ENCODE measurements at places on chromosomes 11 and 22.
A peak's percentile ranks its signal among the peaks of the same experiment; 100 is the strongest.

GRCh38 chr22:44883011-44883421 is 126.8 kb downstream of the PHF21B start:
- no peak for DNase-seq

GRCh38 chr11:70247710-70248072 is 22.8 kb upstream of the PPFIA1 start:
- no peak for DNase-seq

DNA sequence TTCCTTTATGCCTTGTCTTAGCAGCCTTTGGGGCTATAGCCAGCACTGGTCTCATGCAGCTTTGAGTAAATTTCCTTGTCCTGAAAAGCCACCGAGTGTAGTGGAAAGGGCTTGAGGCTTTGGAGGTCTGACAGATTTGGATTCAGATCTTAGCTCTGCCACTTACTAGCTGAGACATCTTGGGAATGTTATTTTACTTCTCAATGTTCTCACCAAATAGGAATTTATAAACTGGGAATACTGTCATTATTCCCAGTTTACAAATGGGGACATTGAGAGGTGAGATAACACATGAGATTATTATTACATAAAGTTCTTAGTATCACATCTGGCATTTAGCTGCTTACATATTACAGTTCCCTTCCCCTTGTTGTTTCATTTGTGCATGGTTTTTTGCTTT is 95.5 kb downstream of the COMMD9 start:
- no peak for DNase-seq

- DNase-seq, result no peak
Observed at GRCh38 chr11:71284525-71285092, 32.2 kb upstream of the SHANK2 start.

DNA sequence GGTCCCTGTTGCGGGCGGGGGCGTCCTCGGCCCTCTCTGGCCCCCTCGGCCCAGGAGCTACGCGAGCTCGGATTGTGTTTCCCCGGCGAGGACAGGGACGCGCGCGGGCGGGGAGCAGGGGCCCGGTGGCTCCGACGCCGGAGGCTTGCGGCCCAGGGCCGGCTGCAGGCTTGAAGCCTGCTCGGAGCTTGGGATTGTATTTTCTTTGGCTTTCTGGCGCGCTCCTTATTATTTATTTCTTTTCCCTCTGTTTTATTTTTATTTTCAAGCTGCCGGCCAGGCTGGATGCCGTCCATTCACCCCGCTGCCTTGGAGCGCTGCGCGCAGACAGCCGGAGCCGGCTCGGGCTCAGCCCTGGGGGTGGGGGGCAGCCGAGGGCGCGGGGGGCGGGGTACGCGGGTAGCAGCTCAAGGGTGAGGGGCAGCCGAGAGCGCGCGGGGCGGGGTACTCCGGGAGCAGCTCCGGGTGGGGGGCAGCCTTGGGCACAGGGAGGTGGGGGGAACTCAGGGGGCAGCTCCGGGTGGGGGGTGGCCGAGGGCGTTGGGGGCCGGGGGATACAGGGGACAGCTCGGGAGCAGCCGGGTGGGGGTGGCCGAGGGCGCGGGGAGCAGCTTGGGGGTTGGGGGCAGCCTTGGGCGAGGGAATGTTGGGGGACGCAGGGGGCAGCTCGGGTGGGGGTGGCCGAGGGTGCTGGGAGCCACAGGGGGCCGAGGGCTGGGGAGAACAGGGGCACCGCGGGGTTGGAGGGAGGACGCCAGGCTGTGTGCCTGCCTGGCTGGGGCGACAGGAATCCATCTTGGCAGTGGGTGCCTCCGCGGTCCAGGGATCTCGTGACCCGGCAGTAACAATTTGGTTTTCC is 42.7 kb downstream of the KCNJ1 start:
- no peak for DNase-seq

GRCh38 chr11:104402812-104403521 is 239.0 kb upstream of the PDGFD start:
- no peak for DNase-seq

- peak; percentile 83 for DNase-seq
Observed at GRCh38 chr11:69012092-69013008, 696 bp downstream of the MRGPRF start.

GRCh38 chr11:127866109-127866508 is 721.2 kb downstream of the ETS1 start:
- peak; percentile 62 for DNase-seq

DNA sequence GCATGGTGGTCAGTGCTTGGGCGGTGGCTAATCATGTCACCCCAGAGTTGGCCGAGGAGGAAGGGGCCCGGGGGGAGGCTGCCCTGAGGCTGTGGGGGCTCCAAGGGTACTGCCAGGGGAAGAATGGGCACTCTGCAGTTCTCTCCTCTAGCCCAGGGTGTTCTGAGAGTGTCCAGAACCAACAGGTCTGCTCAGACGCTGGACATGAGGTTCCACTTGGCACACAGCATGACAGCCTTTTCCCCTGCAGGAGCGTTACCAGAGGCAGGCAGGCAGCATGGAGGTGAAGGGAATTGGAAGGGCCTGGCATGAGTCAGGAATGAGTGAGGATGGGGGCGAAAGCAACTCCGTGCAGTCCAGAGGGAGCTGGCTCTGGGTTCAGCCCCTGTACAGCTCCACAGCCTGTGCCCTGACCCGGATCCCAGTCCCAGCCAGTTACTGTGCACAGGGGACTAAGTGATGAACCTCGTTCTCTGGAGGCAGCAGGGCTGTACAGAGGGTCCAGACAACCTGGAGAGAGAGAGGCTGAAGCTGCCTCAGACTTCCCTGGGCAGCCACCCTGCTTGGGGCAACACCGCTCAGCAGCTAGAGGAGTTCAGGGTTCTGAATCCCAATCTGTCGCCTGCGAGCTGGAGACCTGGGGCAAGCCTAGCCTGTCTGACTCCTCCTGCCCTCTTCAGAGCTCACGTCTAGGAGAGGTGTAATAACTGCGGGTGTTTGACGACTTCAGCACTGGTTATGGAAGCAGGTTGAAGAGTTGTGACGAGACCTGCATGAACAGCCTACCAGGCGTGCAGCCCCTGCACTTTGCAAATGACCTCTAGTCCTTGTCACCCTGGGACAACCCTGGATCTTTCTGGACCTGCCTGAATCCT is 14.7 kb upstream of the TUB start:
- DNase-seq, result no peak

DNA sequence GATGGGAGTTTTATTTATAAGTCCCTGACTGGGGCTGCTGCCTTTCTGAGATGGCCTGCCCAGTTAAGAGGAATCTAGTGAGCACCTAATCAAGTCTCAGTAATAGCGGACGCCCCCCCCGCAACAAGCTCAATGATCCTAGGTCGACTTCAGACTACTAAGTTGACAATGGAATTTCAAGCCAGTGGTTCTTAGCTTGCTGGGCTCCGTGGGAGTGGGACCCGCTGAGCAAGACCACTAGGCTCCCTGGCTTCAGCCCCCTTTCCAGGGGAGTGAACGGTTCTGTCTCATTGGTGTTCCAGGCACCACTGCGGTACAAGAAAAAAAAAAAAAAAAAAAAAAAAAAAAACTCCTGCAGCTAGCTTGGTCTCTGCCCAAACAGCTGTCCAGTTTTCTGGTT is 156.8 kb upstream of the CARD18 start:
- DNase-seq, result no peak

DNA sequence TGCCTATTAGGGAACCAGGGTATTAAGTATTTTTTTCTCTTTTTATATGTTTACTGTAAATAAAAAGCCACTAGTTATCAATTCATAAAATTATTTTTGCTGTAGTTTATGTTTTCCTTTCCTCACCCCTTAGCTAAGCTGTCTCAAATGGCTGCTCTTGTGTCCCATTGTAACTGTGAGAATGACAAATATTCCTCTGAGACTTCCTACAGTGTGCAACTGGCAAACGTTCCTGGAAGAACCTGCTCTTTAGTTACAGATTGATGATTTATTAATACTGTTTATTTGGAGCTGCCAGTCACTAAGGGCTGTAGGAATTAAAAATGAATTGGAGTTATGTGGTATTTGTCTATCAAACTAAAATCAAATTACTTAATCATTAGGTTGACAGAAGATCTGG is 675.4 kb upstream of the ARHGAP42 start:
- no peak for DNase-seq

DNA sequence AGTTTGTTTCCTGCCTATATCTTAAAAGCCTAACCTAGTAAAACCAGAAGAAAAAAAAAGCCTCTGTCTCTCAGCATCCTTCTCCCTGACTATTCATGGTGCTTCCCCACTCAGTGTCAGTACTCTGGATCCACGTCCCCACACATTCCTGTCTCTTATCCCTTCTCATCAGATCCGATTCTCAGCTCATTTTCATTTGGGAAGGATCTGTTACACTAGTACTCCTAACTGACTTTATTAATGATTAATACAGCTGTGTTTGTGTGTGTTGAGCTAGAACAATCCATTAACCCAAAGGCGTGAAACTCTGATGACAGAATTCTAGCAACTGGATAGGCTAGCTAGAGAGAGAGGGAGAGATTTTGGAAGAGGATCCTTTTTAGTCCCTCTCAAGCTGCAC is 1.5 kb downstream of the PRRG4 start:
- DNase-seq, result no peak

DNA sequence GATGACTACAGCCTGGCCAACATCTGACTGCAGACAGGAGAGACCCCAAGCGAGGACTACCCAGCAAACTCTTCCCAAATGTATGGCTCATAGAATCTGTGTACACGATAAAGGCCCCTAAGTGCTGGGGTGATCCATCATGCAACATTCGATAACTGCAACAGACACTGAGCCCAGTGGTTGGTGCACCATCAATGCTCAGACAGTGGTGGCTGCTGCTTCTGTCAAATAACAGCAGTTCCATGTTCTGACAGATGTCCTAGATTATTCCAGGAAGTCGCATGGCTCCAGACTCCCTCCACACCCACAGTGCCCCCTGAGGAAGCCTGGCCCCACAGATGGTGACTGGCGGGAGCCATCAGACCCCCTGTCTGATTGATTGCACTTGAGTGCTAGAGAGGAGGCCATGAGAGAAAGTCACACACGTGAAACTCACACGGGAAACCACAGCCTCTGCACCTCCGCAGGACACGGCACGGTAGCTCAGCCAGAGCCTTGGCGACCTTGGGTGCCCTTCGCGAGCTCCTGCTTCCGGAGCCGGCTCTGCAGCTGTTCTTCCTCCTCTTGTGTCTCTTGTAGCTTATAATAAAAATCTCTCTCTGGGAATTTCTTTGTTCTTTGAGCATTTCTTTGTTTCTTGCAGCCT is 1155.9 kb downstream of the TBC1D22A start:
- DNase-seq, result no peak

DNA sequence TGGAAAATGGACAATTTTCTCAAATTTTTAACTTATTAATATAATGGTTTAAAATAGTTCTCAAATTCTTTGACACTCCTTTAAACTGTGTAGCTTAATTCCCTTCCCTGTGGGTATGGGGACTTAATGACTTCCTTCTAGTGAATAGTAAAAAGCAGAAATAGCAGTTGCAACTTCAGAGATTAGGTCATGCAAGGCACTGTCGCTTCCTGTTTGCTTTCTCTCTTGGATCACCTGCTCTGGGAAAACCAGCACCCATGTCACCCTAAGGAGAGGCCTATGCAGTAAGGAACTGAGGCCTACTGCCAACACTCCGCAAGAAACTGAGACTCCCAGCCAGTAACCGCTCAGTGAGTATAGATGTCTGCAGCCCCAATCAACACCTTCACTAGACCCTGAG is 5.5 kb upstream of the PANX3 start:
- no peak for DNase-seq

DNA sequence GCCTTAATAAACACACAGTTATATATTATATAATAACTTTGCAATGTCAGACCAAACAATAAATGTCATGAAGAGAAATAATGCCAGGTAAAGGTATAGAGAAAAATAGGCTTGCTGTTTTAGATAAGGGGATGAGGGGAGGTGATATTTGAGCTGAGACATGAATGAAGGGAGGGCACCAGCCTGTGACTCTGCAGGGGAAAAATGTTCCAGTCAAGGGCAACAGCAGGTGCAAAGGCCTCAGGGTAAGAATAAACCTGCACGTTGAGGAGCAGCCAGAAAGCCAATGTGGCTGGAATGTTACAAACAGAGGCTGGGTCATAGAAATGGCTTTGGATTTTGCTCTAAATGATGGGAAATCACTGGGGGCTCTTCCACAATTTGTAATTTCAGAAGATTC is 519.6 kb downstream of the SOX6 start:
- no peak for DNase-seq

- DNase-seq, result no peak
Observed at GRCh38 chr22:30892286-30892685, 76.3 kb downstream of the MORC2 start.

DNA sequence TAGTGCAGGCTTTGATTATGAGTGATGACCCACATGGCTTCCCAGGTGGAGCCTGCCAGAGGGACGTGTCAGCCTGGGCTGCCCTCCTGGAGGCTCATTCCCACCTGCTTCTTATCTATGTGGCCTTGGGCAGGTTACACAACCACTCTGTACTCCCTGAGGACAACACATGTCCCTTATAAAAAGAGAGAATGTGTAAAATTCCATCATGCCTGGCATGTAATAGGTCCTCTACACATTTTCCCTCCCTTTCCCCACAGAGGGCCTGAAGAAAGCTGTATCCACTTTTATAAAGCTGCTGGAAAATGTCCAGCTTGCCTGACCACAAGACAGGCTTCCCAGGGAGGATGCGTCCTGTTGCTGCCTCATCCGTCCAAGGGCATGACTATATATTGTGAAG is 55.0 kb upstream of the VSTM5 start:
- peak; percentile 50 for DNase-seq

- no peak for DNase-seq
Observed at GRCh38 chr22:38942702-38943101, 14.7 kb upstream of the APOBEC3A start.

DNA sequence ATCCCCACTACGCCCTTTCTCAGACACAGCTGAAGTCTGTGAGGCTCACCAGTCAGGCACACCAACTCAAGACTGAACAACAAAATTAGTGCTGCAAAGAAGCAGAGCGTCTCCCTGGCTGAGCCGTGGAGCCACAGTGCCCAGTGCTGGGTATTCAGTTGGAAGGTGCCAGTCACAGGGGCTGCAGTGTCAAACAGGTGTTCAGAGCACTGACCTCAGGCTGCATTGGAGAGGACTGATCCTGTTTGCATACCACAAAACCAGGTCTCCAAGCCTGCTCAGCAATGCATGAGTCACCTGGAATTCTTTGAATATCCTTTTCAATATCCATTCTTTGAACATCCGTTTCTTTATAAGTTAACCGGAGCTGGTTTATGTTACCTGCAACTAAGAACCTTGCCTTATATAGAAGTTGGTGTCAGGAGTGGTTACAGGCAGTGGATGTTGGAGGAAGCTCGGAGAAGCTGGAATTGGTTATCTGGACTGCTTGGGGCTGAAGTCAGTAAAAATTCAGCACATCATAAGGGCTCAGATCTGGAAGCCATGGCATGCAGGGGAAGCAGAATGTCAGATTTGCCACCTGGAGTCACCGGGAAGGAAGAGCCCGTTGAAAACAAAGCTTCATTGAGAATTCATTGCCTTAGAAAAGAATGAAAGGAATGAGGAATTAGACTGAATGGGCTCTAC is 30.3 kb downstream of the PDGFB start:
- DNase-seq, result peak; percentile 65

- DNase-seq, result no peak
Observed at GRCh38 chr11:79417069-79417920, 23.5 kb downstream of the TENM4 start.

GRCh38 chr22:33451866-33452469 is 393.8 kb upstream of the SYN3 start:
- DNase-seq, result no peak

GRCh38 chr11:95307286-95307685 is 76.3 kb upstream of the SESN3 start:
- no peak for DNase-seq

- DNase-seq, result no peak
Observed at GRCh38 chr11:18193010-18193409, 20.4 kb downstream of the MRGPRX4 start.
